ENCODE measurements at places on chromosomes 5 and 9. TPM values are rescaled to one million over a fixed set of nuclear protein-coding genes. Genes with fewer than 3 reads are reported as not detected.

The ANKRD18A gene
- 5.6 TPM for total RNA-seq

The N4BP3 gene
- 1.6 TPM for total RNA-seq

The COL27A1 gene
- total RNA-seq, result 2.1 TPM

The ARHGEF39 gene
- total RNA-seq, result 7.4 TPM

The FAM153A gene
- not detected for total RNA-seq

The PLAC8L1 gene
- total RNA-seq, result not detected

The OR2V2 gene
- not detected for total RNA-seq

The SPINK4 gene
- total RNA-seq, result not detected

The LHFPL2 gene
- 58.0 TPM for total RNA-seq

The CYLC2 gene
- not detected for total RNA-seq

The PCDHGA2 gene
- 1.9 TPM for total RNA-seq

The ECM2 gene
- total RNA-seq, result 7.2 TPM

The TMEM250 gene
- 187 TPM for total RNA-seq

The DIPK1B gene
- total RNA-seq, result 4.1 TPM

The FEM1C gene
- total RNA-seq, result 40.6 TPM

The ZNF454 gene
- 1.6 TPM for total RNA-seq

The ZNF484 gene
- total RNA-seq, result 1.2 TPM

The ZNF608 gene
- 30.9 TPM for total RNA-seq

The EIF4E1B gene
- not detected for total RNA-seq

The REEP2 gene
- total RNA-seq, result 6.4 TPM

The PCDHB10 gene
- not detected for total RNA-seq

The HAVCR2 gene
- total RNA-seq, result 4.4 TPM

The DPYSL3 gene
- 107 TPM for total RNA-seq

The CDX1 gene
- 351 TPM for total RNA-seq

The SLC25A2 gene
- not detected for total RNA-seq

The PCYOX1L gene
- 3.8 TPM for total RNA-seq

The TNFSF8 gene
- total RNA-seq, result 1.2 TPM

The OR1Q1 gene
- total RNA-seq, result not detected

The CENPK gene
- total RNA-seq, result 2.0 TPM

The TERT gene
- total RNA-seq, result not detected

The OR1J2 gene
- not detected for total RNA-seq

The ANKDD1B gene
- 20.6 TPM for total RNA-seq

The TMEM171 gene
- total RNA-seq, result 156 TPM

The AIF1L gene
- total RNA-seq, result 0.75 TPM

The ARL14EPL gene
- total RNA-seq, result not detected

The OR2K2 gene
- not detected for total RNA-seq

The PCDHA10 gene
- total RNA-seq, result 0.68 TPM

The SLC34A3 gene
- not detected for total RNA-seq

The SLC6A3 gene
- not detected for total RNA-seq

Data from transverse colon (tissue), 4 donors.